ENCODE measurements at places on chromosomes 2 and 18. TPM values are rescaled to one million over a fixed set of nuclear protein-coding genes. Genes with fewer than 3 reads are reported as not detected.

The CUL3 gene
- 75.1 TPM for total RNA-seq

The SAG gene
- total RNA-seq = not detected

The PDK1 gene
- 27.9 TPM for total RNA-seq

The ZNF532 gene
- total RNA-seq = 123 TPM

The MAP3K19 gene
- total RNA-seq = not detected

The STARD6 gene
- total RNA-seq = not detected

The FAM228A gene
- total RNA-seq = 0.31 TPM

The C2orf66 gene
- total RNA-seq = not detected

The DCDC2C gene
- not detected for total RNA-seq

The AGXT gene
- not detected for total RNA-seq

The SKA1 gene
- total RNA-seq = 4.3 TPM

The ARHGEF33 gene
- total RNA-seq = 0.51 TPM

The CRYBA2 gene
- not detected for total RNA-seq

The DQX1 gene
- total RNA-seq = not detected

The VWA3B gene
- not detected for total RNA-seq

The TEX51 gene
- total RNA-seq = not detected

The APOB gene
- 0.23 TPM for total RNA-seq

The RSAD2 gene
- not detected for total RNA-seq

The WDR43 gene
- 37.6 TPM for total RNA-seq

The RBM44 gene
- total RNA-seq = 0.50 TPM

The CHST10 gene
- total RNA-seq = 9.8 TPM

The RGPD8 gene
- 6.8 TPM for total RNA-seq

The MOCOS gene
- total RNA-seq = 13.2 TPM

The SCLY gene
- 12.7 TPM for total RNA-seq
